ENCODE measurements at places on chromosomes 6 and 20. TPM values are rescaled to one million over a fixed set of nuclear protein-coding genes. Genes with fewer than 3 reads are reported as not detected.

DNA sequence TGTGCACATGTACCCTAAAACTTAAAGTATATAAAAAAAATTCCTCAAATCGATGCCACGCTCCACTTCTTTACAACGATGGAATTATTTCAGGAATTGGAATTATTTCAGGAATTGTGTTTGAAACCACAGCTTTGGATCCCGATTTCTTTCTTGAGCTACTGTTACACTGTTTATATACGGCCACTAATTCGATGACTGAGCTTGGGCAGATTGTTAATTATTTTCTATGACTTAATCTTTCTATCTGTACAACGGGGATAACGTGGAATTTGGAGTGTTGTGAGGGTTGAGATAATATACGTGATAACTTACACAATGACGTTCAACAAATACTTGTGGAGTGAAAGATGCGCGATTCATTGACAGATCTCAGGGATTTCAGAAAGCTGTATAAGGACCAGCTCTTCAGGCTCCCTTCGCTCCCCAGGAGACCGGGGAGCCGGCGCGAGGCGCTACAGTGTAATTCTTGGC, 171.3 kb downstream of the SLC16A10 start:
- peak; percentile 57 for DNase-seq

DNA sequence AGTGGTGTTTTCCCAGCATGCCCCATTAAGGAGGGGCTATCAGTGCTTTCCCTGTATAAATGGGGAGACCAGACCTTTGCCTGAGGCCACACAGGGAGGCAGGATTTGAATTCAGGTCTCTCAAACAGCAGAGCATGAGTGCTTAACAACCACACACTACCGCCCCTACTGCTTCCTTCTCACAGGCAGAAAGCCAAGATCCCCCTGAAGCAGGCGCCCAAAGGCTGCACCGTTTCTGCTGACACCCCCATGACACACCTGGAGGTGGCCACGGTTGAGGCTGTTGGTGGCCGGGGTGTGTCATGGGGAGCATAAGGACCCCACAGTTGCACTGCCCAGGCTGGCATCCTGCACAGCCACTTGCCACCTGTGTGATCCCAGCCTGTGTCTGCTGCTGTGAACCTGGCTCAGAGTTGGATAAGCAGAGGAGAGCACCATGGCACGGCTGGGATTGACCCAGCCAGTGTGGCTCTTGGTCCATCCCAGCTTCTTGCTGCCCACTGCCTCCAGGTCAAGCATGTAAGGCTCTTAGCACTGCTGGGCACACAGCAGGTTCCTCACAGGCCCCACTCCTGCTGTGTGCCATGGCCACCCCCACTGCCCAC, 28.3 kb downstream of the PCK1 start:
- DNase-seq = no peak

DNA sequence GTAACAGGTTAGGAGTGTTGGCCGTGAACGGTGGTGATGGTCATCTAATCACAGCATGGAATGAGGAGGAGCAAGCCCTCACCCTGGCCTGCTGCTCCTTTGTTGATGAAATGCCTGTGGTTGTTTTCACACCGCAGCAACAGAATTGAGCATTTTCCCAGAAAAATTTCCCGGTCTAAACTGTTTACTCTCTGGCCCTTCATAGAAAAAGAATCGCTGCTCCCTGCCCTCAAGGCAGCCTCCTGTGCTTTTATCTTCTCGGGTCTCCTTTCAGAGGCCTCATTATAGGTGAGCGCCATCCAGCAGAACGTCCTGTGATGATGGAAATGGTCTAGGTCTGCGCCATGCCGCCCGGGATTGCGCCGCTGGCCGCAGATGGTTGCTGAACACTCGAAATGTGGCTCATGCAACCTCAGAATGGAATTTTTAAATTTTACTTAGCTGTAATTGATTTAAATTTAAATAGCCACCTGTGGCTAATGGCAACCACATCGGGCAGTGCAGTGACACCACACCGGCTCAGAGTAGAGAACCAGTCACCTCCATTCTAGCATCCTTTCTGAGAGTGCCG, 30.2 kb downstream of the PHACTR3 start:
- DNase-seq = no peak

DNA sequence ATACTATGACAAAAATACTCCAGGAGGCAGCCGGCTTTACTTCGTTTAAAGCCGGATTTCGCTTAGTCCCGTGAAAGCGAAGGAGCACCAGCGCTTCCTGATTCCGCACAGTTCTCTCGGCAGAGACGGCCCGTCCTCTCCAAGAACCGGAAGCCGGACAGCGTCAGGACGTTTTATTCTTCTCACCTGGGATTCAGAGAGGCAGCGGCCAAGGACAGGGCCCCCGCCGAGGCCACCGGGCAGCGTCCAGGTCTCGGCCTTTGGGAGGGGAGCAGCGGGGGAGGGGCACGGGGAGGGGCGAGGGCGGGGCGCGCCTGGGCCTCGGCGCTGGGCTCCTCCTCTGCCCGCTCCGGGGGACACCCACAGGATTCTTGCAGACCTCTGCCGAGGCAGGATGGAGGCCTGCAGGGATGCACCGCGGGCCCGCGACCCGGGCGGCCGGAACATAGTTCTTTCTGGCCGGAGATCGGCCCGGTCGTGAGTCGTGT, 2.8 kb upstream of the DIDO1 start:
- DNase-seq = peak; percentile 77

DNA sequence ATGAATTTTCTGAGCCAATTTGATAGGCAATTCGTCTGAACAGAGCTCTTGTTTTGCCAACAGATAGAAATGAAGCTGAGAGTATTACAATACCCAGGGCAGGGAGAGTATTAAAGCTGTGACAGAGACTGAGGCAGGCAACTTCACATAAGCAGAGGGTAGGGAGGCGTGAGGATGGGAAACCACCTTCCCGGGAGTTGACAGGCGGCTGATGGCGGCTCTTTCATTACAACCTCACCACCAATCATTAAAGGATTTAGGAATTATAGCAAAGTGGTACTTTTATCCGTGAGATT, 73.3 kb downstream of the CD83 start:
- no peak for DNase-seq

DNA sequence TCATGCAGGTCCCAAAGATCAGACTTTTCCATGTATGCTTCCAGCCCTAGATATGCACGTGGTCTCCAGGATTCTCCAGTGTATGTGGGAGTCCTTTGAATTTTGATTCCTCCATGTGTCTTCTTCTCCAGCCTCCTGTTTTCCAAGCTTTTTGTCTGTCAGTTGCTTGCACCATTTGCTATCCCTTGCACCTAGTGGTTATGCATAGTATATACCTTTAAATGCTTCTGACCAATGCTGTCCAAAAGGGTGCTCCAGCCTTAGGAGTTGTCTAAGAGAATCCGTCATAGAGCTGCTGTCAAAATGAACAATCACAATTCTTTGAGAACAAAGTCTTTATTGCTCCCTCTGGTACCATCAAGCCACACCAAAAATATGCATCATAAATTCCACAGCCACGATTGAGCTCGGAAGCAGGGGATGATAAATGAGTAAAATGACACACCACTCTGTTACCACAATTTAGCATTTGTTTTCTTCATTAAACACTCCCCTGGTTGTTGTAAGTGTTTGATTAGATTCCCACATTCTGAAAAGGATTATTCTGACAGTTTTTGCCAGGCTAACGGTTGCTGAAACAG, 706.2 kb upstream of the GJE1 start:
- peak; percentile 4 for DNase-seq

DNA sequence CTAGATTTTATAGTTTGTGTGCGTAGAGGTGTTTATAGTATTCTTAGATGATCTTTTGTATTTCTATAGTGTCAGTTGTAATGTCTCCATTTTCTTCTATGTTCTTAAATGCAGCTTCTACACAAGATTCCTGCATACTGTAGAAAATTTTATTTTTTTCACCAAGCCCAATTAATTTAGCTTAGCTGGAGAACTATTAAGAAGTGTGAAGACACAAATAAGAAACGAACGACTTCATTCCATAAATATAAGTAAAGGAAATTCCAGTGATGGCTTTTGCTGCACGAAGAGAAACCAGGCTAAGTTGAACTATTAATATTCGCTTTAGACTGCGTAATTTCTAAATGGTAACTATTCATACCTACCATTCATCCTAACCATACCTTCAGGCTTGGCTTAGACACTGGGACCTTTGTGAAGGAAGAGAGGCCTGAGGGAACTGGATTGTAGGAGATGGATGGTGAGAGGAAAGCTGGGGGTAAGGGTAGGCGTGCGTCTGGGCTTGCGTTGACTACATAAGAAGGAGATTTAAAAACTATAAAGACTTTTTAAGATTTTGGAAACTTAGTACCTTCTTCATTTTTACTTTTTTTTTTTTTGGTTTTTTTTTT, 15.9 kb downstream of the HLA-DOA start:
- DNase-seq = no peak

DNA sequence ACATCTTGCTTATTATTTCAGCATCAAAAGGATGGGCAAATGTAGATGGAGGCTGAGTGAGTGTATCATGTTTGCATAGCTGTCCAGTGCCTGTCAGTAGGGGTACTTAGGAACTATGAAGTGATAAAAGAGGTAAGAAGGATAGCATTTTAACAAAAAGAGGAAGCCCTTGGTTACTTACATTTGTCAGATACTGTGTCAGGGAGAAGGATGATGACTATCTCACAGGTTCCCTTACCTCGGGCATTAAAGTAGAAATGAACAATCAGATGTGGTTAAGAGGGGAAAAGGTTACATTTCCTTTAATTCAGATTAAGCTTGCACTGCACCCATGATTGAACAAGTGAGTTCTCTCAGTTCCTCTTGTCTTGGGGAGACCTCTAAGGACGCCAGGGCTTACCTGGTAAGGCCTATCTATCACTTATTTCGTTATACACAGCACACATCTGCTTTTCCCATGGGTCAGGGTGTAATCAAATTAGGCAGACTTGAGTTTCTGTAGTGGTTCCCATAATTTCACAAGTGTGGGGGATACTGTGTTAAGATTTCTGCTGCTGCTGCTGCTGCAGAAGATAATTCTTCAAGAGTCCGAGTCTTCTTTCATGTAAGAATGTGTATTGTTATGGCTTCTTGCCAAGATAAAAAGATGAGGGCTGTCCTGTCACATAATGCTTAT, 4.5 kb downstream of the FOXO3 start:
- DNase-seq = peak; percentile 24

GRCh38 chr6:26184367-26184891, 97.2 kb downstream of the HFE start:
- DNase-seq = no peak

The RNF182 gene
- 1.8 TPM for polyA plus RNA-seq

The PTCRA gene
- not detected for polyA plus RNA-seq
